Astrocyte of the cerebellum (primary cell): ENCODE measurements at places on chromosomes 11 and 22.

DNA sequence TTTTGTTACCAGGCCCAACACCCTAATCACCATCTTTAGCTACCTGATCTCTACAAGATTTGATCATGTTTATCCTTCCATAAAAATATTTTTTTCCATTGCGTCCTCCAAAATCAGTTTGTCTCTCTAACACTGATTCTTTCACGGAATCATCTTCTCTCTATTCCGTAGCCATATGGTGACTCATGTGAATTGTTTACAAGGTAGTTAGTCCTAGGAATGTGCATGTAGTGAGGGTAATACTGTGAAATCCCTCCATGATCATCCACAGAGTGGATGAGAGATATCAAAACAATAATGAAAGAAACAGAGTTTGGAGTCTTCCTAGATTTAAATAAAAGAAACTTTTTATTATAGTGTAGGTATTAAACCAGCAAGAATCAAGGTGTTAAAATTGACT is 230.2 kb downstream of the METTL15 start:
- no peak for DNase-seq

DNA sequence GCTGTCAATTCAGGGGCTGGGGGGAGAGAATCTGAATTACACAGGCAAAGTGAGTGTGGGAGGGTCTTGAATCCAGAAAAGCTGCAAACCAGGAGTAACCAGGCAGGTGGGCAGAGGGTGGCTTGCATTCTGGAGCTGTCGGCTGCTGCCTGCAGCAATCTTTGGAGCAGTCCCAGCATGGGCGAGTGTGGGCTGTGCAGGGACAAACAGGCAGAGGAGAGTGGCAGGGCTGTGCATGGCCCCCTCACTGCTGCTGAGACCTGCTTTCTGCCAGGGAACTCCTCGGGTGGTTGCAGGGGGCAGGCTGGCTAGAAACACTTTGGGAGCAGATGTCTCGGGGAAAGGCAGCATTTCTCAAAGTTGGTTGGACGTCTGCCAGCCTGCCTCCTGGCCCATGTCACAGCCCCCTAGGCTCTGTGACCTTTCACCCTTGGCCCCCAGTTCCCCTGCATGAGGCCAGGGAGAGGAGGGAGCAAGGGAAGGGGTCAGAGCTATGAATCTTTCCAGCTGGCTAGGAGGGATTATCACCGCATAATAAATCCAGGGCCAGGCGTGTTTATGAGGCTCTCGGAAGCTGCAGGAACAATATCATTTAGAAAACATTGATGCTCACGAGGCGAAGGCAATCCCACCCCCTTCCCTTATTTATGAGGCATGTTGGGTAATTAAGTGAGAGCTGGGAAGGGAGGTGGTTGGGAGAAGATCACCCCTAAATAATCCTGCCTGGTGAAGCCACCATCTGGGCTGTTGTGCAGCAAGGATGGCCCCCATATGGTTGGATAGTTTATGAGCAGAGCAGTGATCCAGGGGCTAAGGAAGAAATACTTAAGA is 212.3 kb upstream of the NCAM1 start:
- no peak for DNase-seq

DNA sequence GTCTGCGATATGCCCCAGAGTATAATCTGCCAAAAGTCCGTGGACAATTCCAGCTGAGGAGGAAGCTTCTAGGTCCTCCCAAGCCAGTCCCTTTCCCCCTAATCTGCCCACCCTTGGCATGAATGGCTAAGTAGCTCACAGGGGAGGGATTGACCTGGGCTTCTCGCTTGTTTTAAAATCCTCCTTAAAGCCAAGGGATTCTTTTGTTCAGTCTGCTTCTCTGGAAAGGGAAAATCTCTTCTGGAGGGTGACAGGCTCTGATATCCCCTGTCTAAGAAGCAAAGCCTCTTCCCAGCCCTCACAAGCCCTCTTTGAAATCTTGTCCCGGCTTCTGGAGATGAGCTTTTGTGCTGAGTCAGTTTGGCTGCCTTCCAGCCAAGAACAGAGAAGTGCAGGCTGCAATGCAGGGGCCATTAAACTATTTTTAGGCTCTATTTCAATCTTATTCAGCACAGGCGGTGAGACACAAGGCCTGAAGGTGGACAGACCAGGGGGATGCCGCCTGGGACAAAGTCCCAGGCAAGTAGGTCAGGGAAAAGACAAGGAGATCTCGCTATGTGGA is 23.9 kb downstream of the NEFH start:
- peak; percentile 19 for DNase-seq

- no peak for DNase-seq
Measured at GRCh38 chr22:17229991-17230630, 10.9 kb upstream of the ADA2 start.

GRCh38 chr11:33052231-33052630 is 12.9 kb downstream of the TCP11L1 start:
- DNase-seq, result no peak

DNA sequence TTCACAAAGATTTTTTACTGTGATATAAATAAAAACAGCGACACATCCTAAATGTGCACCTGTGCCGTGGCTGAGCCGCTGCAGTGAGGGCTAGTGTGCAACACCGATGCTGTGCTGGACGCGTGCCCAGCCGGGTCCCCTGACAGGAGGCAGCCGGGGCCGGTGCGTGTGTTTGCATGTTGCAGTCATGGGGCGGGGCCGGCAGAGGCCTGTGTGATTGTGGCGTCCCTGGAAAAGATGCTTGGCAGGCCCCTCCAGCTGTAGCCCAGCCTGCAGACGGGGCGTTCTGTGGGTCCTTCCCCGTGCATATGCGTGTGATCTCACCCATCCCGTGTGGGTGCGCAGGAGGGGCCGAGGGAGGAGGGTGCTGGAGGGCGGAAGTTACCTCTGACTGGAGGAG is 30.6 kb downstream of the MUC6 start:
- no peak for DNase-seq

DNA sequence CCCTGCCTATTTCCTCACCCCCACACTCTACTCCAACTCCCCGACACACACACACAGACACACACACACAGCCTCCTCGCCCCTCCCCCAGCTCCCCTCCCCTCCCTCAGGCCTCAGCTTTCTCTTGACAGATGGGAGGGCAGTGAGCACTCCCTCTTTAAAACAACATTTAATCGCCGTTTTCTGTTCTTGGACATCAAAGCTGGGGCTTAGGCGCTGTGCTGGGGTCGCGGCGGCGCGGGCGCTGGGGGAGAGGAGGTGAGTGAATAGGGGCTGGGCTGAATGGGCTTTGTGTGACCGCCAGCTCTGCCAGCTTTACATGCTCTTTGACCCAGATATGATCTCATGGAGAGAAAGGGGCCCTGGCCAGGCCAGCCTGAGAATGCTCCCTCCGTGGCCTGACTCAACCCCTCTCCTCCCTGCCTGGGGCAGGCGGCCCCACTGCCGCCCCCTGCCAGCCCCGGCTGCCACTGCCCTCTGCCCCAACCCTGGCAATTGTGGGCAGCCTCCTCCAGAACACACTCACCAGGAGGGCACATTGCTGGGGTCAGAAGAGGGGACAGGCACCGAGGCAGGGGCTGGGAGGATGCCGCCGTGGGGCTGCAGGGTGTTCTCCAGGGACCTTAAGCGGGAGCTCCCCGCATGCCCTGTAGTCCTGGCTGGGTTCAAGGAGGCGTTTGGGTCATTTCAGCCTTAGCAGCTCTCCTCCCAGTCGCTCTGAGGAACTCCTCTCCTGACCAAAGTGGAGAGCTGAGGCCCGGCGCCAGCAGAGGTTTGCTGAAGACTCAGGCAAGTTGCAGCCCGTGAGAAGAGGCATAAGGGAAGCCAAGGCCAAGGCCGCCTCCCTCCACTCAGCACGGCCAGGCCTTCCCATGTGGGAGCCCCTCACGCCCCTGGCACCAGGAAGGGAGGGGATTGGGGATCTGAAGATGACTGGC is 38.3 kb upstream of the NNMT start:
- no peak for DNase-seq

- no peak for DNase-seq
Measured at GRCh38 chr11:61429346-61429690, 457 bp downstream of the CPSF7 start.

DNA sequence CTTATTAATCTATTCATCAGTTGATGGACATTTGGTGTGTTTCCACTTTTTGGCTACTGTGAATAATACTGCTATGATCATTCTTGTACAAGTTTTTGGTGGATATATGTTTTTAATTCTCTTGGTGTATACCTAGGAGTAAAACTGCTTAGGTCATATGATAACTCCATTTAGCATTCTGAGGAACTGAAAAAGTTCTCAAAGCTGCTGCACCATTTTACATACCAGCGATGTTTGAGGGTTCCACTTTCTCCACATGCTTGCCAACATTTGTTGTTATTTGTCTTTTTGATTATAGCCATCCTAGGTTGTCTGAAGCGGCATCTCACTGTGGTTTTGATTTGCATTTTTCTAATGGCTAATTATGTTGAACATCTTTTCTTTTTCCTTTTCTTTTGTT is 4.1 kb upstream of the ACER3 start:
- no peak for DNase-seq

- DNase-seq, result no peak
Measured at GRCh38 chr11:19818619-19819018, 106.0 kb downstream of the NAV2 start.

- DNase-seq, result no peak
Measured at GRCh38 chr11:122108828-122109227, 7.2 kb downstream of the BLID start.

GRCh38 chr11:46335890-46336562 is 11.2 kb upstream of the DGKZ start:
- peak; percentile 11 for DNase-seq

- no peak for DNase-seq
Measured at GRCh38 chr22:37198258-37199102, 10.4 kb upstream of the C1QTNF6 start.

GRCh38 chr11:96114178-96115064 is 190.5 kb upstream of the MTMR2 start:
- DNase-seq, result no peak

DNA sequence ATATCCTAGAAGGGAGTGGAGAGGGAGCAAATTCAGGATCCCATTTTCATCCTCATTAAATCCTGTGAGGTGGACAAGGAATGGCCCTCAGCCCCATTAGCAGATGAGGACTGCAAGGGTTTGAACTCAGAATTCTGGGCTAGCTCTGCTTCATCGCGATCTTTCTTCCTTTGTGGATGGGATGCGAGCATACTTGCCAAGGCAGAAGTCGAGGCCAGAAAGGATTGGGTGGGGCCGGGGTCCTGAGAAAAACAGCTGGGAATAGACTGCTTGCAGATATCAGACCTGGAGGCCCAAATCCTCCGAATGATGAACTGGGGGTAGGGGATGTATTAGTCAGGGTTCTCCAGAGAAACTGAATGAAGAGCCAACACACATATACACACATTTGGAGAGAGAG is 179.0 kb downstream of the CHST1 start:
- DNase-seq, result no peak

- DNase-seq, result no peak
Measured at GRCh38 chr11:46463701-46464421, 72.3 kb upstream of the CHRM4 start.

GRCh38 chr11:46345131-46345597 is 2.1 kb upstream of the DGKZ start:
- no peak for DNase-seq

- DNase-seq, result no peak
Measured at GRCh38 chr11:36356201-36356600, 60.1 kb downstream of the PRR5L start.

- no peak for DNase-seq
Measured at GRCh38 chr11:71459076-71459766, 6.2 kb downstream of the NADSYN1 start.

- DNase-seq, result peak; percentile 52
Measured at GRCh38 chr11:75562048-75562835, at the start of gene SERPINH1. Gene SERPINH1 (plus strand): TSS chr11:75562253. CDS start chr11:75566350, 4,097 bp downstream.

- no peak for DNase-seq
Measured at GRCh38 chr11:110096496-110096895, 3.3 kb downstream of the ZC3H12C start.

GRCh38 chr22:50703726-50704509 is 31.3 kb downstream of the SHANK3 start:
- DNase-seq, result no peak

DNA sequence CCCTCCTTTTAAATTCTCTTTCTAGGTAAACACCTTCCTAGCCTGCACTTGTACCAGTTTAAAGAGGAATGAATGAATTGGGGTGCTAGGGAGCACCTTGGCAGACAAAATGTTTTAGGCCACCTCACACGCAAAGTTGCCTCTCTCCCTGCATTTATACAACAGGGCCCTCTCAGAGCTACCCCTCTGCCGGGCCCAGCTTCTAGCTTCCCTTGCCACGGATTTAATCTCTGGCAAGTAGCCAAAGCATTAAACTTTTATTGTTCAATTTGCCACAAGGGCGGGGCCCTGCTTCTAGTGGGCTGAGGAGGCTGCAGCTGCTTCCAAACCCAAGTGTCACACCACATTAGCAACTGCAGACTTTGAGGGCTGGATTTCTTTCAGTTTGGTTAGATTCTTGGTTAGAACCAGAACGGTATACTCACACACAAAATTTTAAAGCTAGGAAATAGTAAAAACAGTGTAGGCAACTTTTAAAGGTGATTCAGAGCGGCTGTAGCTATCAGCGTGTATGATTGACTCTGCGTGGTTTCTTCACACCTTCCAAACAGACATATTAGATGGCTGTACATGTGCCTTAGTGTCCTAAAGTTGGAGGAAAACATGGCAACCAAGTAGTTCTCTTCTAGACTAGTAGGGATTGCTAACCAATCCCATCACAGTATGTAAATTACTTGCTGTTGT is 6.5 kb downstream of the KREMEN1 start:
- DNase-seq, result peak; percentile 70

- DNase-seq, result no peak
Measured at GRCh38 chr22:36358533-36359469, 29.0 kb downstream of the MYH9 start.

DNA sequence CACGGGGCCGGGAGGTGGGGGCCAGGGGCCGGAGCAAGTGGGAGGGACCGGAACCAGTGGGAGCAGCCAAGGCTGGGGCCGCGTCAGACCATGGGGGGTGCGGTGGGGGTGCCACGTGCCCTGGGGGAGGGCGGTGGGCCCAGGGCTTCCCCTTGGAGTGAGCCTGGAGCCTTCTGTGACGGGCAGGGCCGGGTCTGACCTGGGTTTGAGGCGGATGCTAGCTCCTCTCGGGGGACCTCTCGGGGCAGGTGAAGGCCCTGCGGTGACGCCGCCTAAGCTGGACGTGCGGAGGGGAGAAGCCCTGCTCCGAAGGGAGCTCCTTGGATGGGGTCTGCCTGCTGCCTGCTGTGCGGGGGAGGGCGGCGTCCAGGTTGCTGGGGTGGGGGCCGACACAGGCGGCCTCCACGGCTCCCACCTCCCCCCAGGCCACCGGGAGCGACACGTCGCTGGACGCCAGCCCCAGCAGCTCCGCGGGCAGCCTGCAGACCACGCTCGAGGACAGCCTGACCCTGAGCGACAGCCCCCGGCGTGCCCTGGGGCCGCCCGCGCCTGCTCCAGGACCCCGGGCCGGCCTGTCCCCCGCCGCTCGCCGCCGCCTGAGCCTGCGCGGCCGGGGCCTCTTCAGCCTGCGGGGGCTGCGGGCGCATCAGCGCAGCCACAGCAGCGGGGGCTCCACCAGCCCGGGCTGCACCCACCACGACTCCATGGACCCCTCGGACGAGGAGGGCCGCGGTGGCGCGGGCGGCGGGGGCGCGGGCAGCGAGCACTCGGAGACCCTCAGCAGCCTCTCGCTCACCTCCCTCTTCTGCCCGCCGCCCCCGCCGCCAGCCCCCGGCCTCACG is 115.0 kb downstream of the CACNA1I start:
- DNase-seq, result no peak

- no peak for DNase-seq
Measured at GRCh38 chr11:14042686-14043465, 80.4 kb downstream of the SPON1 start.

GRCh38 chr11:26676641-26677040 is 45.2 kb downstream of the SLC5A12 start:
- no peak for DNase-seq

GRCh38 chr11:76201056-76201455 is 5.2 kb downstream of the WNT11 start:
- no peak for DNase-seq
